B cell (primary cell): ENCODE measurements at places on chromosomes 6 and 20.

GRCh38 chr6:29487131-29487530 is 625 bp downstream of the MAS1L start:
- no peak overlapping the region for H3K4me3 ChIP-seq
- H3K27ac ChIP-seq = no peak overlapping the region
- H3K27me3 ChIP-seq = peaks cover 4% of the 10 kb centered on the region
- no peak for DNase-seq
- no peaks in the 10 kb centered on the region for H3K36me3 ChIP-seq

DNA sequence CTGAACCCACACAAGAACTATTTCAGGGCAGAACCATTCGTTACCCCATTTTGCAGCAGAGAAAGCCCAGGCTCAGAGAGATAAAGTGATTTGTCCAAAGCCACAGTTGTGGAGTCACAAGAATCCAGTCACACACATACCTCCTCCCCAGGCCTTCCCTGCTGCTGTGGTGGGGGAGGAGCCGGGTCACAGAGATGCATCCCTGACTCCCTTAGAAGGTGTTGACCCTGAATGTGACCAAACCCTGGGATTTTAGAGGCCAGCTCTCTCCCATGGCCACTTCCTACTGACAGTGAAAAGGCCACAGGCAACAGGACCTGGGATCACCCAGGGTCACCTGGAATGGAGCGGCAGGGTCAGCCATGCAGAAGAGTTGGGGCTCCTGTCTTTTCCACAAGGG is 48.6 kb downstream of the CHMP4B start:
- H3K27ac ChIP-seq = peak overlapping the region; percentile 28
- peaks cover 25% of the 10 kb centered on the region for H3K4me1 ChIP-seq
- no peaks in the 10 kb centered on the region for H3K27me3 ChIP-seq

GRCh38 chr20:10328897-10329255 is 105.1 kb downstream of the MKKS start:
- no peaks in the 10 kb centered on the region for H3K36me3 ChIP-seq
- H3K27me3 ChIP-seq = no peaks in the 10 kb centered on the region
- no peak overlapping the region for H3K4me3 ChIP-seq
- H3K4me1 ChIP-seq = no peaks in the 10 kb centered on the region
- no peak for DNase-seq

DNA sequence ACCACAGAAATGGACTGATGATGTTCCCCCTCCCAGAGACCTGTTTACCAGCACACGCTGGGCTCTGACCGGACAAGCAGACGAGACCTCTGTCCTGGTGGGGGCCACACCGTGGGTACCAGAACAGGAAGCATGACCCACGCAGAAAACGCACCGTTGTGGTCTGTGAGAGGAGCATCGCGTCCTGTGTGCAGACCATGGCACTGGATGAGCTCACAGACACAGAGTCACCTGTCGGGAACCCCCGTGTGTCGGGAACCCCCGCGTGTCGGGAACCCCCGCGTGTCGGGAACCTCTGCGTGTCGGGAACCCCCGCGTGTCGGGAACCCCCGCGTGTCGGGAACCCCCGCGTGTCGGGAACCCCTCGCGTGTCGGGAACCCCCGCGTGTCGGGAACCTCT is 37.4 kb downstream of the MYT1 start:
- H3K27me3 ChIP-seq = no peaks in the 10 kb centered on the region
- H3K4me3 ChIP-seq = no peak overlapping the region
- no peaks in the 10 kb centered on the region for H3K36me3 ChIP-seq
- H3K27ac ChIP-seq = no peak overlapping the region
- no peak for DNase-seq
- H3K4me1 ChIP-seq = no peaks in the 10 kb centered on the region

- H3K27me3 ChIP-seq = no peaks in the 10 kb centered on the region
- H3K4me1 ChIP-seq = no peaks in the 10 kb centered on the region
- H3K27ac ChIP-seq = no peak overlapping the region
- no peak for DNase-seq
- H3K36me3 ChIP-seq = no peaks in the 10 kb centered on the region
Observed at GRCh38 chr20:14406495-14406894, 69.1 kb upstream of the FLRT3 start.

DNA sequence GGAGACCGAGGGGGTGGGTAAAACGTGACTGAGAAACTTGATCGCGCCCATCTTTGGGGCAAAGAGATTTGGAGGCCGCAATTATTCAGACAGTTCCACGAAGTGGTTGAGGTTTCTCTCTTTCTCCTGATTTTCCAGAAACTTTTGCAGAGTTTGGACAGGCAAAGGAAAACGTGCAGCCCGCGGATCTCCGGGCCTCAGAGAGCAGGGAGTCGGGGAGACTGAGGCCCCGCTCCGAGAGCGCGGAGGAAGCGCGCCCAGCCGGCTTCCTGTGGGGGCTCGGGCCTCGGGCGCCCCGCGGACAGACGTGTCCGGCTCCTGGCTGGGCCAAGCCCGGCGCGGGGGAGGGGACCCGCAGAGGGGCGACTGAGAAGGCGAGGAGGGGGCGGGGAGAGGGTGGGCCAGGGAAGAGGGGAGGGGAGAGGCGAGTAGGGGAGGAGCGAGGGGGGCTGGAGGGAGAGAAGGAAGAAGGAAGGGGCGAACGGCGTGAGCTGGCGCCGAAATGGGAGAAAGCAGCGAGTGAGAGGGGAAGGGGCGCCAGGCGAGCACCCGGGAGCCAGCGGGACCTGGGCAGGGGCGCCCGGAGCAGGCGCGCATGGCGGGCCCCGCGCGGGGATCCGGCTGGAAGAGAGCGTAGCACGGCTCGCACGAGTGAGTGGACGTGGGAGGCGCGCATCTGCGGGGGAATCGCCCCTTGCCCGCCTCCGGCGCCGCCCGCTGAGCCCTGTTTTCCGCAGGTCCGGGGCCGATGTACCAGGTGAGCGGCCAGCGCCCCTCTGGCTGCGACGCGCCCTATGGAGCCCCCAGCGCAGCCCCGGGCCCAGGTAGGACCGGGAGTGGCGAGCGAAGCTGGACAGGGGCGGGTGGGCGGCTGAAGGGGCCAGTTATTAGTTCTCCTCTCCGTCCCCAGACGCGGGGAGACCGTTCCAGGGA is at the start of gene MDFI:
Gene MDFI, plus strand, starts transcription at position 467 of the 933 bp plus-strand sequence. Its CDS starts 282 bp downstream, at position 749.
- H3K4me1 ChIP-seq = peaks cover 17% of the 10 kb centered on the region
- peaks cover 61% of the 10 kb centered on the region for H3K27me3 ChIP-seq
- H3K36me3 ChIP-seq = no peaks in the 10 kb centered on the region
- no peak within 1 kb of the TSS for H3K27ac ChIP-seq
- peak; percentile 30 for DNase-seq

DNA sequence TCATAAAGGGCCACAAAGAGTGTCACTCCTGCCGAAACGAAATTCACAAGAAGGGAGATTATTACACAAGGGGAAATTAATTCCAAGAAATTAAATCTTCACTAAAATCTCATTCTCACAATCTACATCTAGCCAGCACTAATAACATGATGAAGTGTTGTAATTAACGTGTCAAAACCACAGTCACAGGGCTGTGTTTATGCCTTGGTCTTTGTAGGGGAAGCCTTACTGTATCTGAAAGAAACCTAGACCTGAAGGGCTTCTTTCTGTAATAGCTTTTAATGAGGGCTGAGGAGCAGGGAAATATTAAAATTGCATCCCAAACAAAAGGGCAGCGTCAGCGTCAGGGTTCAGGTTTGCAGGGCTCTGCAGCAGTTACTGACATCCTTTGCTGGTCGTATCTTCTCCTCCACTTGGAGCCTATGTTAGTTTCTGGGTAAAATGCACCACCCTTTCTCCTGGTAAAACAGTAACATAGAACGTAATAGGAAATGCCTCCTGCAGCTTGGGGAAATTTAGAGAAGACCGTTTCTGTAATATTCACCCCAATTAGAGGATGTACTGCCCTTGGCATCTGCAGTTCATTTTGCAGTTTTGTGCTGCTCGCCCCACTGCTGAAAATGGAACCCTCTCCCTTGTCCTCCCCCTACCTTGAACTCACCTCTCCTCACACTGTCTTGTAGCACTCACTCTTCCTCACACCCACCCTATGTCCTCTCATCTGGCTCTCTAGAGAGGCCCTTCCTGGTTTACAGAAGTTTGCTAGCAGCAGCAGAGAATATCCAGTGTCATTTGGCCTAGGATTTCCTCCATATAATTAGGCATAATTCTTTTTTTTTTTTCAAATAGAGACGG is 109.0 kb upstream of the TRAF3IP2 start:
- DNase-seq = no peak
- H3K27me3 ChIP-seq = no peaks in the 10 kb centered on the region
- H3K27ac ChIP-seq = no peak overlapping the region
